Kidney capillary endothelial cell (primary cell): ENCODE measurements at places on chromosomes 7 and 10.

- DNase-seq = no peak
Observed at GRCh38 chr10:60348982-60349381, 40.7 kb downstream of the ANK3 start.

GRCh38 chr7:133750287-133750686, 376.9 kb upstream of the LRGUK start:
- DNase-seq = no peak

GRCh38 chr10:131706952-131707351, 193.9 kb upstream of the PPP2R2D start:
- DNase-seq = no peak

DNA sequence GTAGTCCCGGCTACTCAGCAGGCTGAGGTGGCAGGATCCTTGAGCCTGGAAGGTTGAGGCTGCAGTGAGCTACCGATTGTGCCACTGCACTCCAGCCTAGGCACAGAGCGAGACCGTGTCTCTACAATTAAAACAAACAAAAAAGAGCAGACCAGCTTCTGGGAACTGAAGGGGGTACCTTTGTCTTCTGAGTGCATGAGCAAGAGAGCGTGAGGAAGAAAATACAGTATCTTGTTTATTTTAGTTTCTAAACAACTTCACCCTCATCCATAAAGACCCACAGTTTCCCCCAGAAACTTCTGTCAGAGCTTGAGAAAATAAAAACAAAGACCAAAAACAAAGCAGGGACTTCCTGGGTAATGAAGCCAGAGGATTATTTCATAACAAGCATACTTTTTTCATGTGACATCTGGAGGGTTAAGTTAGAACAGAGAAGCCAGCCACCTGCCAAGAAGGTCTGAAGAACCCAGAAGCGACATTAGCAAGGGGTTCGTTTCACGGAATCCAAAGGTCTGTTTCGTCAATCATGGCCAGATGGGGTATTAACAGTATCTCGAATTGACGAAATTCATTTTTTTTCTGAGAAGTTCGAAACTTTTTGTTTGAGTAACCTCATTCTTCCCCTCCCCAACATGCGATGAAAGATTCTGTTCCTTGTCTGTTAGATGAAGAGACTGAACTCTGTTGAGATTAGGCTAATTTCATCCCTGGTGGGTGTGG, 10.2 kb upstream of the IL2RA start:
- DNase-seq = no peak

DNA sequence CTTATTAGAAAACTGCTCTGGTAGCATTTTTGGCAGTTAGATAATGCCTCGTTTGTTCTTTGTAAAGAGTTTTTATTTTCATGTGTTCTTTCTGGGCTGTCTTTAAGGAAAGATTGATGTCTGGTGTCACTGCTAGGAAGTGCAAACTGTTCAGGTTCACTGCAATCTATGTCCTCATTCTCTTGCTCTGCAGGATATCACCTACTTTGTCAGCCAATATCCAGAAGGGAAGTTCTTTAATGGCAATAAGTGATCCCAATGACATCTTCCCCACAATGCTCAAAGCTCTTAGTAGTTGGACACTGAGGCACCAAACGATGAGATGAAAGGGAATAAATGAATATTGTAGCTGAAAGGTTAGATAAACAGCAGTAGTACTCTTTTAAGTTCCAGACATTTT, 115.1 kb downstream of the AGMO start:
- DNase-seq = no peak
